Stimulated activated CD8-positive, alpha-beta memory T cell treated with anti-CD3 and anti-CD28 coated beads, Interleukin-15, amount 100 ng/mL, for 48 hours (primary cell): ENCODE measurements at places on chromosomes 6 and 20.
A peak's percentile ranks its signal among the peaks of the same experiment; 100 is the strongest.

- DNase-seq: no peak
Observed at GRCh38 chr20:1688886-1689538, 31.4 kb upstream of the SIRPG start.

- DNase-seq: no peak
Observed at GRCh38 chr20:50211091-50211490, 20.5 kb downstream of the CEBPB start.

DNA sequence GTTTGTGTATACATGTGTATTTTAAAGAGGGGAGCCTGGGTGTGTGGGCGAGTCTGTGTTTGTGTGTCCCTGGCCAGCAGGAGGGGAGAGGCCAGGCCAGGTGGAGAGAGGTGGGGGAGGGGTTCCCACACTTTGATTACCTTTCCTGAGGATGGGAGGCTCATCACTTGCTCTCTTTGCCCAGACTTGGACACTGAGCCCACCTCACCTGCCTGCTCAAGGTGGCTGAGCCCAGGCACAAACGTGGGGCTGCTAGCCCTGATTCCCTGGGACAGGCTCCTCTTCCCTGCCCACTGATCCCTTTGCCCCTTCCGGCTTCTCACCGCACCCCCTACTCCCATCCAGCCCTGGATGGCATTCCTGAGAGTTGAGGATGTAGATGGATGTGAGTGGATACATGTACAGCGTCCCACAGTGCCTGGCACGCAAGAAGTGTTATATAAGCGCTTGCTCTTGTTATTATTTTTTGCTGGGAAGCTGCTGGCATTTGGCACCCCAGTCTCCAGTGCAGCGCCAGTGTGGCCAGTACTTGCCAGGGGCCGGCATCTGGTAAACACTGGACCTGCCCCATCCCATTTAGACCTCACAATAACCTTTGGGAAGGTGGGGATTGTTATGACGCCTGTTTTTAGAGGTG, 2.7 kb downstream of the CEBPB start:
- no peak for DNase-seq

GRCh38 chr20:4787069-4787468, 65.4 kb downstream of the PRND start:
- no peak for DNase-seq

DNA sequence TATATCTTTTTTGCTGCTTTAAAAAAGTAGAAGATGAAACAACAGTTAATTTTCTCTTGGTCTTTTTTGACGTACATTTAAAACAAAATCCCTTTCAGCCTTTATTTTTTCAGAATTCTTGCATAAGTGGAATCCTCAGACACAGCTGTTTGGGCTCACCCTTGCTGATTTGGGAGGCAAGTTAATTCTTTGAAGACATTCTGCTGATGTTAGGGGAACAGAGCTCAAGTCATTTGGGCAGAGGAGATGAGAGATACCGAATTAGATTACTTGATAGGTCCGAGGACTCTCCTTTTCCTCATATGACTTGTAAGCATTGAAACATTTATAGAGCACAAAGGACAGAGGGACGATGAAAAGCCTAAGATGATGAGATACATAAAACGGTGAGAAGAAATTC, 567.9 kb upstream of the CITED2 start:
- no peak for DNase-seq

GRCh38 chr6:26240157-26241032, 124.6 kb upstream of the BTN3A2 start:
- DNase-seq: peak; percentile 62

- no peak for DNase-seq
Observed at GRCh38 chr6:147551976-147552375, 43.5 kb downstream of the SAMD5 start.

GRCh38 chr20:17655865-17656479, 26.1 kb downstream of the RRBP1 start:
- DNase-seq: no peak

DNA sequence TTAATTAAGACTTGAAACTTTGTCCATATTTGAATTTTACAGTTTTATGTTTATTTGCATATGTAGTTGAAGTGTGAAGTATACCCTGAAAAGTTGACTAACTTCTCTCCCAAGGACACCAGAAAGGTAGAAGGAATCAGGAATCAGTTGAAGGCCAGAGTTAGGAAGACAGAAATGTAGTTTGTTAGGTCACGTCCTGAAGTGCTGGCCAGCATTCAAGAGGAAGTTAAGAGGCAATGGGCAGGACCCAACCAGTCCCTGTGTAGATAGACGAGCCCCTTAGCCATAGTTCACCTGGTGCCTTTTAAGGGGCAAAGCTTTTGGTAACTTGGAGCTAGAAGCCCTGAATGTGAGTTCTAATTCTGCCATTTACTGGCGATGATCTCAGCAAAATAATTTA, 250.4 kb upstream of the KCNQ5 start:
- DNase-seq: no peak

- DNase-seq: peak; percentile 48
Observed at GRCh38 chr20:50110141-50111047, 2.6 kb downstream of the UBE2V1 start.

GRCh38 chr6:85641522-85641896, 1.2 kb downstream of the SYNCRIP start:
- DNase-seq: no peak

DNA sequence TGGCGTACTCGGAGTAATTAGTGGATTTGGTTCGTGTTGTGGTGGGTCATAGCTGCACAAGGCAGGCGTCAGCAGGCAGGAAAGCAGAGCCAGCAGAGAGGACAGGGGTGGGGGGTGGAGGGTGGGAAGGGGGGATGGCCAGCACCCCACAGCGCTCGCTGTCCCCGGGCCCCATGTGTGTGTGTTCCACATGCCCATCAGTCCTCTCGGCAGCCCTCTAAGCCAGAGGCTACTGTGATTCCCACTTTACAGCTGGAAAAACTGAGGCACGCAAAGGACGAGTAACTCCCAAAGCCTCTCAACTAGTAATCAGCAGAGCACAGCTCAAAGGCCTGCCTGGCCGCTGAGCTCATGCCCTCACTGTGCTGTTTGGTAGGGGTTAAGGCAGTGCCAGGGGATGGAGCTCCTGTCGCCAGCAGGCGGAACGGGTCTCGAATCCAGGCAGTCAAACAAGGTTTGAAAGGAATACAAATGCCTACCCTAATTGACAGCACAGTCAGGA, 175.2 kb downstream of the ZDHHC14 start:
- no peak for DNase-seq

GRCh38 chr20:33551778-33552177, 61.9 kb downstream of the CBFA2T2 start:
- DNase-seq: no peak

DNA sequence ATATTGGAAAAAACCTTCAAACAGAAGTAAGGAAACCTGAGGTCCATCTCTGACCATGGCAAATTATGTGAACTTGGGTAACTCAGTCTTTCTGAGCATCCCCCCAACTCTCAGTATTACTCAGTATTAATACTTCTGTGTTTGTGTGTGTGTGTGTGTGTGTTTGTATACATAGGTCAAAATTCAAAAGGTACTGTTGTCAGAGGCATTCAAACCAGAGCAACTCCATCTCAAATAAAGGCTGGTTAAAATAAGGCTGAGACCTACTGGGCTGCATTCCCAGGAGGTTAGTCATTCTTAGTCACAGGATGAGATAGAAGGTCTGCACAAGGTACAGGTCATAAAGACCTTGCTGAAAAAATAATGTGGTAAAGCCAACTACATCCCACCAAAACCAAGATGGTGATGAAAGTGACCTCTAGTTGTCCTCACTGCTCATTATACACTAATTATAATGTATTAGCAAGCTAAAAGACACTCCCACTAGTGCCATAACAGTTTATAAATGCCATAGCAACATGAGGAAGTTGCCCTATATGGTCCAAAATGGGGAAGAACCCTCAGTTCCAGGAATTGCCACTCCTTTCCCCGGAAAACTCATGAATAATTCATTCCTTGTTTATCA, 33.3 kb upstream of the SLC22A16 start:
- DNase-seq: no peak

DNA sequence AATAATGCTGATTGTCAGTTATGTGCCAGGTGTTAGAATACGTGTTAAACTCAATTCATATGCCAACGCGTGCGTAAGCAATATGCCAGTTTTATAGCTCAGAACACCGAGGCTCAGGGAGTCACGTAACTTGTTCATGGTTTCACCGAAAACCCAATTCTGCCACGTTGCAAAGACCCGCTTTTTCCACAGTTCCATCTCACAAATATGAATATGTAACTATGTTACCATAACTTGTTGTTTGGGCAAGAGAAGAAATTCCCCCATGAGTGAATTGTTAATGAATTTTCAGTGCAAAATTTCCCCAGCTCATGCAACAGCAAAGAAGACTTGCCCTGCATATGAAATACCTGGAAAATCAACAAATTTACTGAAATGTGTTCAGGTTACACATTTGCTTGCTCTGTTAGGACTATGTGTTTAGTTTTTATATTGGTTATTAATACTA, 30.1 kb downstream of the SF3B5 start:
- DNase-seq: no peak

GRCh38 chr6:70380252-70380651, 33.1 kb upstream of the FAM135A start:
- DNase-seq: no peak

GRCh38 chr20:40797425-40797824, 108.4 kb upstream of the MAFB start:
- DNase-seq: no peak

DNA sequence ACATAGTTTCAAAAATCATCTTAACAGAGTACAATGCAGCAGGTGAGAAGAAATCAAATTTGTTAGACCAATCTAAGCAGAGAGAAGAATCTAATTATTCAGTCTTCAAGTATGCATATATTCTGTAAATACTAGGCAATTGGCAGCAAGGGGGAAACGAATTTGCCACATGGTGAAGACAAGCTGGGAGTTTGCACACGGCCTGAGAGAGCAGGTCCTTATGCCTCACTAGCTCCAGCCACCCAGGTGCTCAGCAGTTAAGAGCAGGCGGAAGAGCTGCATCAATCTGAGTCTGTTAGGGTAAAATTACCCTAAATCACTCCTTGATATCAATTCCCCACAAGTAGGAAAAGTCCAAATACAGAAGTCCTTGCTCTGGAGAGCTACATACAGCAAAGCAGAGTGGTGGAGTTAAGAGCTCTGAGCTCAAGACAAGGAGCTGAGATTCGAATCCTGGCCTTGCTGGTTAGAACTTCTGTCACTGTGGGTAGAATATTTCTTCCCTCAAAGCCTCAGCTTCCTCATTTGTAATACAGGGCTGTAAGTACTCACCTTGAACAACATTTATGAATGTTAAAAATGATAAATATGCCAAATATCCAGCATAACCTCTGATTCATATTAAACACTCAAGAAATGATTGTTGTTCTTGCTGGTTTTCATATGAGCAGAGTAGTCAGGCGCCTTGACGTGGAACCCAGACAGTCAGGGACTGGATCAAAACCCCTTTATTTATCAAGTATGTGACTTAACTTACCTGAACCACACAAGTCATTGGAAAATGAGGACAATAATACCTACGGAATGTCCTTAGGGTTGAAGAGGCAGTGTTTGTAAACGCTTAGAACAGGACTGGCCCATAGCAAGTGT, 444.2 kb downstream of the CDH26 start:
- DNase-seq: no peak

GRCh38 chr20:48192109-48192508, 406.8 kb upstream of the SULF2 start:
- no peak for DNase-seq

- DNase-seq: no peak
Observed at GRCh38 chr6:57224769-57225515, 2.8 kb upstream of the RAB23 start.

DNA sequence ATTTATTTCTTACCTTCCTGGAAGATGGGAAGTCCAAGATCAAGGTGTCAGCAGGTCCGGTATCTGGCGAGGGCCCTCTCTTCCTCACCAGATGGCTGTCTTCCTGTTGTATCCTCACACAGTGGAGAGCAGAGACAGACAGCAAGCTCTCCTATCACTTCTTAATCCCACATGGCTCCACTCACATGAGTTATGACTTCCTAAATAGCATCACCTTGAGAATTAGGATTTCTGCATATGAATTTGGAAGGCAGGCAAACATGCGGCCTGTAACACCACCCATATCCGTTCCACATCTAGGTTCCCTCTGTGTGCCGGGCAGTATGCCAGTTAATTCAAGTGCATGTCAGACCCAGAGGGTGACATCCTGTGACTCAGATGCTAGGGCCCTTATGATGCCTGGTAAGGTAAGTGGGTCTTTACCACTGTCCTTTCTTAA, 2.1 kb downstream of the RAET1E start:
- DNase-seq: peak; percentile 5

DNA sequence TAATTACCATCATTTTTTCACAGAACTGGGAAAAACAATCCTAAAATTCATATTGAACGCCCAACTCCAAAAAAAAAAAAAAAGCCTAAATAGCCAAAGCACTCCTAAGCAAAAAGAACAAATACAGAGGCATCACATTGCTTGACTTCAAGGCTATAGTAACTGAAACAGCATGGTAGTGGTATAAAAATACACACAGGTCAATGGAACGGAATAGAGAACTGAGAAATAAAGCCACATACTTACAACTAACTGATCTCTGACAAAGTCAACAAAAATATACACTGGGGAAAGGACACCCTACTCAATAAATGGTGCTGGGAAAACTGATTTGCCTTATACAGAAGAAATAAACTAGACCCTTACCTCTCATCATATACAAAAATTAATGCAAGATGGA, 89.6 kb downstream of the MRAP2 start:
- DNase-seq: no peak

DNA sequence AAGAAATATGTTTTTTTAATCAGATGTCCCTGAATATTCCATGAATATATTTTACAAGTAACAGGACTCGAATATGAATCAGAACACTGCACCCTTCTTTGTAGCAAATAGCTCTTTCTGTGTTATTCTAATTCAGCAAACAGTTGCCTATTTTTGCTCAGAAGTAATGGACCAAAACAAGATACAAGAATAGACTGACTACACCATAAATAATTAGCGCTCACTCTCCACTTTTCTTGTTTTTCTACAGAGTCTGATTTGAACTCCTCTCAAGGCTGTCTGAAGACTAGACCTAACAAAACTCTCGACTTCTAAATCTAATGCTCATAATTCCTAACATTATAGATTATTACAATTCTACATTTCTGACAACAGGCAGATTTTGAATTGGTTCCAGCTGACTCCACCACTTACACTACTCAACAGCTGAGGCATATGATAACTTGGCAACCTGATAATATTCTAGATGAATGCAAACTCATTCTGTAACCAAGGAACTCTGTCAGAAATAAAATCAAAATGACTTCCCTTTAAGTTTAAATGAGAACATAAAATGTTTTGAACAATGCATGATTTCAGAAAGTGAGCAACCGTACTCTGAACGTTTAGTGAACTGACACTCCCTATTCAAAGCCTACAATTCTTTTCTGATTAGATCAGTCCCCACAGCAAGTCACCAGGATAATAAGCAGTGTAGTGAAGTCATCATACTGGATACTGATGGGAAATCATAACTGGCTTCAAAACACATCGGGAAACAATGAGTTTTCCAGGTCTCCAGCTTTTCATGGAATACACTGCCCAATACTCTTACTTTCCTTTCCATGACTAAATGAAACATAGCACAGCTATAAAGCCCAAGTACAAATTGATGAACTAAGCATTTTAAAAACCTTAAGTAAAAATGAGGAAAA, 114.2 kb upstream of the BEND6 start:
- no peak for DNase-seq
